NCI-H2171 treated with DMSO at 0.1 percent for 48 hours (cell line): ENCODE measurements at places on chromosomes 7 and 10.
A peak's percentile ranks its signal among the peaks of the same experiment; 100 is the strongest.

- DNase-seq: no peak
These were observed 43.3 kb downstream of the GOLGA7B start for GRCh38 chr10:97892939-97893338.

- no peak for DNase-seq
These were observed 27.5 kb upstream of the PURB start for GRCh38 chr7:44912775-44913347.

DNA sequence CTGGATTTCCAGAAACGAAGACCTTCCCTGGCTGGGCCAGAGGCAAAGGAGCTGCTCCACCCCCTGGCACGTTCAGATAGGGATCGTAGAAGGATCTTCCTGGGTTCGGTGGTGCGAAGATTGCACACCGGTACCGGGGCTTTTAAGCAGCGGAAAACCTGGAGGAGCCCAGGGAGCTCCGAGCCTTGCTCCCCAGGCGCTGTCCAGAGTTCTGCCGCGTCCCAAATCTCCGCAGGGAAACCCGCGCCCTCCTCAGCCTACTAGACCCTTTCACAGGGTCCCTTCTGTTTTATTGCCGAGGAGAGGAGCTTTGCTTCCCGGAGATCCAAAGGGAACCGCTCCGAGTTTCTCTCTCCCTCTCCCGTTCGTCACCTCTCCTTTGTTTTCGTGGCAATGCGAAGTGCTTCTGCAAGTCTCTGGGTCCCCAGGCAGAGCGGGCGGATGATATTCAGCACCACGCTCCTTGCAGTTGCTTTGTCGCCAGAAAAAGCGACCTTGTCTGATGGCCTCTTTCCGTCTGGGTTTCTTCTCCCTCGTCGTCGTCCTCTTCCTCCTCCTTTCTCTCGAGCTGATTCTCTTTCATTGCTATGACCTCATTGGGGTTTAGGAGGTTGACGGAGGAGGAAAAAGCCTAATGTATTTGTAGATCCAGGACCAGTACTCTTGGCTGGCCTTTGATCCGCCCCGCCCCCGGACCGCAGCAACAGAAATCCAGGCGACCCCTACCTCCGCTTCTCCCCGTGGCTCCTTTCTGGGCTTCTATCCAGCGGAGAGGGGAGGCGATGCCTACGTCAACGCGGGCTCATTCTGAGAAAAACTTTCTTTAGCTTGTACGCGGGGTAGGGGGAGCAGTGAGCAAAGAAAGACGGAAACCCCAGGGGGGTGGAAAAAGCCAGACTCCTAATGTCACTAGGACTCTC is at the start of gene TMEM196:
TSS of gene TMEM196 (minus strand) at position 777 of the 920 bp plus-strand sequence. CDS start 921 bp downstream, outside the sequence.
- DNase-seq: no peak

- DNase-seq: no peak
These were observed 74.7 kb downstream of the CXCL12 start for GRCh38 chr10:44309939-44310761.

GRCh38 chr10:86345859-86346798 is 20.5 kb downstream of the GRID1 start:
- no peak for DNase-seq

- peak; percentile 46 for DNase-seq
These were observed at the start of gene PDE1C for GRCh38 chr7:32070406-32071360. TSS of gene PDE1C (minus strand) at chr7:32070407.
